Neural crest cell (in vitro differentiated cells): ENCODE measurements at places on chromosomes 3 and 15.

- no peak for DNase-seq
Observed at GRCh38 chr3:41688595-41689380, 273.1 kb downstream of the ULK4 start.

DNA sequence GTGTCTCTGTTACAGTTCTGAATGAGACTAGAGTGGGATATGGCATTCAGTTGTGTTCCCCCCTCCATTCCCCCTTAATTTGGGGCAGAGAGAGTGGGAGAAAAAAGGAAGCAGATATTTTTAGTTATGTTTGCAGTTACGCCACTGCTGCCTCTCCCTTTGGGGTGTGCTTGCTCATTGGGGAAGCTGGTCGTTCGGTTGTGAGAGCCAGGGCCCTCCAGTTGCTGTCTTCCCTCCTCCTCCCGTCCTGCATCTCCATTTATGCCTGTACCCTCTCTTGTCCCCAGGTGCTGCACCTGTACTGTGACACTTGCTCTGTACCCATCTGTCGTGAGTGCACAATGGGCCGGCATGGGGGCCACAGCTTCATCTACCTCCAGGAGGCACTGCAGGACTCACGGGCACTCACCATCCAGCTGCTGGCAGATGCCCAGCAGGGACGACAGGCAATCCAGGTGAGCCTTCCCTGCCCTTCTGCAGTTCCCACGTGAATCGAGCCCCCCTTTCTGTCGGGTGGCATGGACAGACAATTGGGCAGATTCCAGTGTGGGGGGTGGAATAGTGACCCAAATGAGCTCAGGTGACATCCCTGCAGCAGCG, 55.8 kb downstream of the TRIM71 start:
- DNase-seq, result no peak

GRCh38 chr3:13727890-13728289, 152.0 kb downstream of the WNT7A start:
- no peak for DNase-seq

- no peak for DNase-seq
Observed at GRCh38 chr3:113263020-113263419, 51.7 kb downstream of the BOC start.

GRCh38 chr3:143770391-143770790, 77.9 kb downstream of the SLC9A9 start:
- no peak for DNase-seq

- no peak for DNase-seq
Observed at GRCh38 chr3:56019490-56020146, 448.6 kb downstream of the ERC2 start.

DNA sequence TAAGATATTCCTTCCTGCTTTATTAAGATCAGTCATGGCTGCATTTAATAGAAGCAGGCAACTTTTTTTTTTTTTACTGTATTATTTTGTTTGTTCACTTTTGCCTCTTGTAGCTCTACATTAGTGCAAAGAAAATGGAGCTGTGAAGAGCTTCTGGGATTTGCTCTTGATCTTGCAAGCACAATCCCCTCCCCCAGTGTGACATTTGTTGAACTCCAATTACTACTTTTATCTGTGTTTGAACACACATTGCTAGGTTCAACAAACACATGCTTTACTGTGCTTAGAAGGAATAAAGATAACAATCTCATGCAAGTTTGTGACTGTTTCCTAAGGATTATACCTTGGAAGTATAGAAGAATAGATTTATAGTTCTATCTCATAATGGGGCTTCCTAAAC, 648.8 kb downstream of the NLGN1 start:
- no peak for DNase-seq

DNA sequence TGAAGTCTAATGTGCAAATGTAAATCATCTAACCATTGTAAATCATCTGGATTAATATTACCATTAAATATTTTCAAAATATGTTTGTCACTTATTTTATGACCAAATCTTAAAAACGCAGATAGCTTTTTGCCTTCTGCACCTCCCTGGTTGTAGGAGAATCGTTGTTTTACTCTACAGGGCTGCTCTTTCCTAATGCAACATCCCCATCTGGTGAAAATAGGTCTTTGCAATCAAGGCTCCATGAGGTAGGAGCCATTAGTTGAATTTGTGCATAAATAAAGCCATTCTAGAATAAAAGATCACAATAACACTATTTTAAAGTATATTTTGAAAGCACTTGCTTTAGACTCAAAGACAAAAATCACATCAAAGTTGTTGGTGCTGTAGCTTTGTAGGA, 535.6 kb upstream of the AGTR1 start:
- no peak for DNase-seq

DNA sequence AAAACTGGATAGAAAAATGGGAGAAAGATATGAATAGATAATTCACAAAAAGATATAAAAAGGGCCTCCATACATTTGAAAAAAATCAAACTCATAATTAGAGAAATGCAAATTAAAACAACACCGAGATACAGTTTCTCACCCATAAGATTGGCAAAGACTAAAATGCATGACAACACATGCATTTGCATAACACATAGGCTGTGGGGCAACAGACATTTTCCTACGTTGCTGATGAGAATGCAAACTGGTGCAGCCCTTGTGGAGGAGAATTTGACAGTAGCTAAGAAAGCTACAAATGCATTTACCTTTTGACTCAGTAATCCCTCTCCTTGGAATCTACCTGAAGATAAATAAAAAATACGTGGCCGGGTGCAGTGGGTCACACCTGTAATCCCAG, 11.4 kb upstream of the CAND2 start:
- DNase-seq, result no peak

DNA sequence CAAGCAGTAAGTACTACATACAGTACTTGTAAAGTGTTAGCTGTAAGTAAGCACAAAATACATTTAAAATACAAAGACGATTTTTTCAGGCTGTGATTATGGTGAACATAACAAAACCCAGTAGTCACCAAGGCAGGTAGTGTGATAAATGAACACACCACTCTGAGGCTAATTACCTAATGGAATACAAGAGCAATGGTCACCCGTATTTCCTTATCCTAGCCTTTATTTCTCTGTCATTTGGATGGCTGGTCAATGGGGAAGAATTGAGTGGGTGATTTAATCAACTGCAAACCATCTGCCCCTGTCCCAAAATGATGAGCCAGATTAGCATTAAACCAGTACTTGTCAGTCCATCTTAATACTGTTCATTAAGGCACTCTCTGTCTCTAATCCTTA, 89.2 kb upstream of the CGNL1 start:
- DNase-seq, result no peak

GRCh38 chr3:108305484-108306172, 9.3 kb downstream of the HHLA2 start:
- no peak for DNase-seq

- DNase-seq, result no peak
Observed at GRCh38 chr15:79219393-79220056, 63.0 kb upstream of the ANKRD34C start.

- no peak for DNase-seq
Observed at GRCh38 chr3:126464494-126464893, 11.2 kb downstream of the ZXDC start.

- DNase-seq, result no peak
Observed at GRCh38 chr3:41044523-41044922, 154.8 kb upstream of the CTNNB1 start.

DNA sequence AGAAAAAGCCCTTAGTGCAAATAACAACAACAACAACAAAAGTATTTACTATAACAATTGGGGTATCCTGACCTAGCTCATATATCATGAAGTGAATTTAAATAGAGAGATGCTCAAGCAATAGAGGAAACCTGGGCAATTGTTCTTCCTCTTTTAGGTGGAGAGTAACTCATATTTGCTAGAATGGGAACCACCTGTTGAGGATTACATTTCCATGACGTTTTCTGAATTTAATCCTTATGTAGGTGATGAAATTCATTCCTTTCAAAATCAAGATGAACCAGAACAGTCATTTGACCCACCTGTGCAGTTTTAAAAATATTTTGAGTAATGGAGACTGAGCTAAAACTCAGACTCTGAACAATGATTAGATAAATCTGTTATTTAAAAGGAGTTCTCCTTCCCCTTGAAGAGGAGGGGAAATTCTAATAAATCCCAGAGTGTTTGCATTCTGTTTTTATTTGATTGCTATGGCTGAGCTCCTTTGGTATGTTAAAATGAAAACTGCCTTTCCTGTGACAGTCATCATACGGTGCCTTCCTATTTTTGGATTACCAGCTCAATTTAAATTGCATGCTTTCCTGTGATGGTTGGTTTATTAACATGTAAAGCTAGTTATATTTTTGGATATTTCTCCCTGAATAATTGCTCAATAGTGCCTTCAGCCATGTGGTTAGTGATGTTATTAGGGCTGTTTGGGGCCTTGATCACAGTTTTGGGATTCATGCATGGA, 24.3 kb downstream of the VPS8 start:
- no peak for DNase-seq

DNA sequence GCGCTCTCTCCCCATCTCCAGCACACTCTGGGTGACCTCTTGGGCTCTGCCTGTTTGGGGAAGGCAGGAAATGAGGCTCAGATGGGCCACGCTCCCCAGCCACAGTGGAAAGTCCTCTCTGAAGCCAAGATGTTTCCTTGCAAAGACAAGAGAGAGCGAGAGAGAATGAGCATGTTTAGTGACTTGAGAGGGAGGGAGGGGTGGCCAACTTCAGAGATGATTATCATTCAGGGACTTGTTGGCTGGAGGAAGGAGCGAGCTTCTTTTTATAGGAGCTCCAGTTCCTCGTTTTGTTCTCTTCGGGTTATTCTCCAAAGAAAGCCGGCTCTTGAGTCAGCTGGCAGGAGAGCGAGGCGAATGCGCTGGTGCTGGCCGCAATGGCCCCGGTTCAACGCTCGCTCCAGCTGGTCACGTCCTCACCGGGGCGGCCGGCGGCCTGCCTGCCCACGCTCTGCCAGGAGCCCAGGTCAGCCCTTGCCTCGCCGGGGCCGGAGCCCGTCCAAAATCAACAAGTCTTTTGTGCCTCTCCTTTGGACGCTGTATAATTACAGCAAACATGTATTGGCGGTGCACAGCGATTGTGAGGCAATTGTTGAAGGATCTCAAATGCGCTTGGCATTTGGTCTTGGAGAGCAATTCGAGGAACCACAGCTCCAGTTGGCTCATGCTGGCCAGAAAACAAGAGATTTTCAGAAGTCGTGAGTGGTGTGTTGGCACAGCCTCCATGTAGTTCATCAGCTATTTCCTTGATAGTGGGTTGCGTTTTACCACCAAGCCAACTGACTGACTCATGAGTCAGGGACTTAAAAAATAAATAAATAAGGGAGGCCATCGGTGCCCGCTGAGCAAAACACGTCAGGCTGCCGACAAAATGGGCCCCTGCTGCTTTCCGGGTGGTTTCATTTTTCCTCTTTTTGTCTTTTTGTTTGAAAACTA, 288.6 kb downstream of the UACA start:
- no peak for DNase-seq

DNA sequence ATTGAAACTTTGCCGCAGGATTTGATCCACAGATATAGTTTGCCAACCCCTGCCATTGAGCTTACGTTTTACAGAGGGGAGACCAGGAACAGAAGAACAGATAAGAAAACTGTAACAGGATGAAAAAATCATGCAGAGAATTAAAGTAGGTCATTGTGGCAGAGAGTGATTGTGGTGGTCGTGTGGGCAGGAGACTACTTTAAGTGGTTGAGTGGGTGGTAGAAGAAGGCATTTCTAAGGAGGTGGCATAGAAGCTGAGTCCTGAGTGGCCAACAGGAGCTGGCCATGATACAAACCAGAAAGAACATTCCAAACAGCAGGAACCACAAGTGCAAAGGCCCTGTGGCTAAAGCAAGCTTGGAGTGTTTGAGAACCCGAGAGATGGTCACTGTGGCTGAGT, 34.5 kb downstream of the COLQ start:
- DNase-seq, result no peak

DNA sequence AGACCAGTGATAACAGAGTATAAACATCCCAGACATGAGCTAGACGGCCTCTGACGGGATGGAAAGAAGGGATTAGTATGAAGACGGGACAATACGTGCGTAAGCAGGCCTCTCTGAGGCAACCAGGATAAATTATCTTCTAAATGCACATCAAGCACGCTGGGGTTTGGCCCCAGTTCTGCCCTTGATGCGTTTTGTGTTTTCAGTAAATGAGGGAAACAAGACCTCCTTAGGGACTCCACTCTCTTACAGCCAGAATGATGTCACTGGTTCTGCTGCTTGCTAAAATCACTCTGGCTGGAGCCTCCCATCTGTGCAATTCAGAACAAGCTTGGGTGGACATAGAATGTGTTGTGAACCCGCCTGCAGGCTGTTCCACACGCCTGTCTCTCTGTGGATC, 156.0 kb upstream of the MCTP2 start:
- no peak for DNase-seq

GRCh38 chr3:45362758-45363157, 25.6 kb upstream of the LARS2 start:
- no peak for DNase-seq

- DNase-seq, result no peak
Observed at GRCh38 chr3:157408499-157409149, 28.0 kb upstream of the PTX3 start.

DNA sequence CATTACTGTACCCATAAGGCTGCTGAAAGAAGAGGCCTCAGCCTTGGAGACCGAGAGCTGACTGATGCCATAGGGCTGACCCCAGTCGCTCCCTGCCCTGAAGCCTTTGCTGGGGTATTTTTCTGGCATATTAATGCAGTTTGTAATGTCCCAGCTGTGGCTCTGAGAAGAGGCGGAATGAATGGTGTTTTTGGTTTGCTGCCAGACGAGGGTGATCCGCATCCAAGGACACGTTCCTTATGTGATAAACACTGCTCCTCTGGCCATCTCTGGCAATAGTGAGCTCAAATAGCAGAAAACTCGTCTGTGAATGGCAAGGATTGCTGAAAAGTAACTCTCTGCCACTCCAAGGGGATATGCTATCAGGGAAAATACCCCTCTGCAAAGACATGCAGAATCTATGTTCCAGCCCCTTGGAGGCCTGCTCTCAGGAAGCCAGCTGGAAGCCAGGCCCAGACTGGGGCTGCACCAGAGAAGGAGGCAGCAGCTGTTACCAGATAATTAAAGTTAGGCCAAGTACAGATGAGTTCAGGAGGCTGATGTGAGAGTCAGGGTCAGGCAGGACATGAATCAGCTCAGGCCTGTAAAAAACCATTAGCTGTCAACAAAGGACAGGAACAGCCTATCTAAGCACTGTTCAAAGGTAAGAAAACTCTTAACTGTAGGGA, 28.9 kb upstream of the KLHL6 start:
- no peak for DNase-seq

- no peak for DNase-seq
Observed at GRCh38 chr3:20405744-20406143, 219.7 kb upstream of the SGO1 start.

DNA sequence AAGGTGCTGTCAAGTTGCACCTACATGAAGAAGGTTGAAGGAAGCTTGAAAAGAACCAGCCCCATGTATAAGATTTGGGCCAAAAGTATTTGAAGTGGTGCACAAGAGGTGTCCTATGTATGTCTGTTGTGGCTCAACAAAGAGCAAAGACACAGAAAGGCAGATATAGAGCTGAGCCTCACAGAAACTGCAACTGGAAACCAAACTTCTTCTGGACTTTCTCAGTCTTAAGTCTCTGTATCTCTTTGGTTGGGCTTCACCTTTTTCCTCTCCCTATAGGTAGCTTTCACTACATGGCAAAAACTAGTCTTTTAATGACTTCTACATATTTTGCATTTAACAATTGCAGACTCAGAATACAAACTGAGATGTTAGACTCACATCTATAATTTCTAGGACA, 8.8 kb upstream of the CMC1 start:
- no peak for DNase-seq
